ENCODE measurements at places on chromosomes 11 and 22.

DNA sequence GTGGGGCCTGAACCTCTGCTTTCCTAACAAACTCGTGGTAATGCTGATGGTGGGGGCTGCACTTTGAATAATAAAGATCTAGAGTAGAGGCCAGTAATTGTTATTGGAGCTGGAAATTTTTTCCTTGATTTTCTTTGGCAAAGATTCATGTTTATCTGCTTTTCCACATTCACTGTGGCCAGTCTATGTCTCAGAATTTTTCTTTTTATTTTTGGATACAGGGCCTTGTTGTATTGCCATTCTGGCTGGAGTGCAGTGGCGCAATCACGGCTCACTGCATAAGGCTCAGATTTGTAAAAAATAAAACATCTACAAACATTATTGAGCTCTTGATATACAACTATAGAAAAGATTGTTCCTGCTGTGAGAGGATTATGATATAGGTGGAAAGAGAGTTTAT lies 1.6 kb downstream of the TMEM135 start:
- no peak for DNase-seq

DNA sequence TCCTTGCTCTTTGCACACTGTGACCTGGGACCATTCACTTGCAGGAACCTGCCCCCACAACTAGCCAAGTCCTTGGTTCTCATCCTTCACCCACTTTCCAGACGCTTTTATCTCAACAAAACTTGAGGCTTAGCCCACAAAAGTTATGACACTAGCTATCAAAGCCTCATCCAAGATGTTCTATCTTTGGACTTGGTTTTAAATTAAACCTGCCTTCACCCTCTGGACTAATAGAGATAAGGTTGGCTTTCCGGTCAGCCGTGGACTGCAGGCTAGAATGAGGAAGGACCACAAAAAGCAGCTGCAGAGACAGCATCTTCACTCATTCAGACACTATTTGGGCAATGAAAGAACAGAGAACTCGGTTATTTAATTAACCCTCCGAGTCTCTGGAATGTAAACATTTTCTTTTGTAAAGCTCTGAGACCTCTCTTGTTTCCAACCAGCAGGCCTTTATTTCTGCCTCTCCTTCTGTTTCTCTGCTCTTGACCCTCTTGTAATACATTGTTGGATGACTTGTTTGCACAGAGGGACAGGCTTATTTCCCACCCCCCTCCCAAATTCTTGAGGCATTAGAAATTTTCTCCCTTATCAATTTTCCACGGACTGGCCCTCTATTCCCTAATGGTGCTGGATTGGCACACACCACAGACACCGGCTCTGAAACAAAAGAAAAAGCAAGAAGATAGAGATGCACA lies 41.4 kb downstream of the ARL14EP start:
- no peak for DNase-seq

- DNase-seq, result no peak
Measured at GRCh38 chr11:84799112-84799511, 828.0 kb downstream of the DLG2 start.

- DNase-seq, result no peak
Measured at GRCh38 chr11:134236834-134237556, 12.5 kb downstream of the VPS26B start.

DNA sequence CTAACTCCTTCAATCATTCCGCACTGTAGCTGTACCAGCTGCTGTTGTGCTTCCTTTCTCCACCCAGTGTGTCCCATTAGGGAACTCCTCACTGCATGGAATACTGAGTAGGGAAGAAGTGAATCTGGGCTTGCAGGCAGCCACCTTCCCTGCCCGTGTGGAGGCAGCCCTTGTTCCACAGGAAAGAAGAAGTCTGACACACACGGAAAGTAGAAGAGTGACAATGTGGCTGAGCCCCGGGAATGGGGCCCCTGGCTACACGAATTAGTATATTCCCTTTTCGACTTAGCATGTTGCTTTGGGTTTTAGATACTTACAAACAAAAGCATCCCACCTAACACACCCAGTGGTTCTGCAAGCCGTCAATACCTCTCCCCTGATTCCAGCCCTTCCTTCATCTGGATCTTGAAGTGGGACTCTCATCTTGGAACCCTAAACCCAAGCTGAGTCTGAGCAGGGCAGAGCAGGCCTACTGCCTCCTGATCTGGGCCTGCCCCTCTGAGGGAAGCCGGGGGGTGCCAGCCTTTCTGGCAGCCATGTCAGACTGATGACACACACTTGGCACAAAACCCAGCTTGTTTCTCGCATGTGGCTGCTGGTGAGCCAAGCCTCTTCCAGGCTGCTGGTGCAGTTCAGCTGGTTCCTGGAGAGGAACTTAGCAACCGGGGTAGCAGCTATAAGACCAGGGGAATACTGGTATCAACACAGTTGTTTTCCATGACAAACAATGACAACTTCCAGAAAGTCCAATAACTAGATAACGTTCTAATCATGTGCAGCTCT lies 71.6 kb downstream of the C11orf58 start:
- DNase-seq, result no peak

GRCh38 chr11:47518212-47518964 lies 34.5 kb downstream of the CELF1 start:
- DNase-seq, result no peak

- no peak for DNase-seq
Measured at GRCh38 chr11:10538924-10539323, 2.1 kb downstream of the RNF141 start.

DNA sequence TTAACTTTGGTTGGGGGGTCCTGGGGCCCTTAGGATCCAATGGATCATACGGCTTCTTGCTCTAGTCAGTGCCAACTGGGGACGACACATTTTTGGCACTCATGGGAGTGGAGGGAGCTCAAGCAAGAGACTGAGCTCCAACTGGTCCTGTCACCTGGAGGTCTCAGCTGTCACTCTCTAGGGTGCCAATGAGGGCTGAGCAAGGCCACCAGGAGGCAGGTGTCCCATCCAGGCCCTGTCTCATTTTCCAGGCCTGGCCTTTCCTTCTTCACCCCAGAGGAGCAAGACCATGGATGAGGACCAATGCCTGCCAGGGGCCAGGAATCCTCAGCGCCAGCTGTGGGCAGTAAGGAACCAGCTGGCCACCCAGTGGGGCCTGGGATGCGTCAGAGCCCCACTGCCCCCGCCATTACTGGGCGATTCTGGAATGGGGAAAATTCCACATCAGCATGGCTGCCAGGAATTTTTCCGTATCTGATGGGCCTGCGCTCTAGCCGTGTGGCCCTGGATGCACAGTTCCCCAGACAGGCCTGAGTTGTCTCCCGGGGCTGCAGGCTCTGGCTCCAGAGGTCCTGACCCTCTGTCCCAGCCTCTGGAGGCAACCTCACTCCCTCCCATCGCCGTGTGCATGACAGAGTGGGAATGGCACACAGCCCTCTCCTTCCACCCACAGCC lies 669 bp upstream of the GAL3ST1 start:
- no peak for DNase-seq

GRCh38 chr11:35390737-35391682 lies 28.3 kb downstream of the SLC1A2 start:
- no peak for DNase-seq

All from NCI-H1436 treated with DMSO at 0.1 percent for 48 hours (cell line).